Activated CD8-positive, alpha-beta T cell treated with anti-CD3 and anti-CD28 coated beads, Interleukin-2, amount 10 ng/mL, durations not matched to agents 7 days and 5 days (primary cell): ENCODE measurements at places on chromosomes 3 and 15. TPM values are rescaled to one million over a fixed set of nuclear protein-coding genes. Genes with fewer than 3 reads are reported as not detected.
A peak's percentile ranks its signal among the peaks of the same experiment; 100 is the strongest.

Gene PLA2G4B
- total RNA-seq: 8.9 TPM

Gene FEZF2
- total RNA-seq: not detected

Gene TOP2B
- 114 TPM for total RNA-seq

Gene EOMES
- 2.9 TPM for total RNA-seq

Gene SH3GL3
- total RNA-seq: not detected

Gene FETUB
- not detected for total RNA-seq

Gene SLC38A3
- total RNA-seq: not detected

Gene TGM4
- total RNA-seq: not detected

Gene GOLGA6B
- total RNA-seq: not detected

Gene CDHR4
- total RNA-seq: not detected

- H3K4me1 ChIP-seq: no peaks in the 10 kb centered on the region
- no peaks in the 10 kb centered on the region for H3K36me3 ChIP-seq
- no peak for DNase-seq
- H3K4me3 ChIP-seq: no peak overlapping the region
These were observed 49.8 kb downstream of the BOC start for GRCh38 chr3:113261063-113261625.

DNA sequence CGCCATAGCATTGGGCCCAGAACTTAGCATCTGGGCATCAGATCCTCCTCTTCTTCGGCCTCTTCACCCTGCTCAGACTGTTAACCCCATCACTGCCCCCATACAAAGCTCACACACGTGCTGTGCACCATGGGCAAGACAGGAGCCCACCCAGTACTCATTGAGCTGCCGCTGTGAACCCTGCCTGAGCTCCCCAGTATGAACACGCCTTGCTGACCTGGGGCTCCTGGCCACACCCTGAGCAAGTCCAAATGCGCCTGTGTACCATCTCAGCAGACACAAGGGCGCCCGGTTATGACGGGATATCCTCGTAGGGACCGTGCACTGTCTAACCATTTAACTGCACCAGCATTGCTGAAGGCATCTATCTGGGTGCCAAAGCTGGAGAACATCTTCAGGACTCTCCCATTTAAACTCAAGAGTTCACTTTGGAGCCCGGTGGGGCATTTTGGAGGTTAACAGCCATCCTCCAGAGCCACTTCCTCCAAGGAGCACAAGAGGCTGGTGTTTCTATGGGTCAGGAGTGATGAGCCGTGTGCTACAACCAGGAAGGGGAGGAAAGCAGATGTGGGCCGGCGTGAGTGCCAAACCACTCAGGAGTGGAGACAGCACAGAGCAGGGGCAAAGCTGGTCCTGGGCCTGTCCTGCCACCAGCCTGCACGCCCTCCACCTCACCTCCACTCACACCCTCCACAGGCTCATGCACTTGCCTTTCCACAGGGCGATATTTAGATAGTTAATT is 12.1 kb downstream of the PRR23E start:
- no peaks in the 10 kb centered on the region for H3K4me1 ChIP-seq
- no peak overlapping the region for H3K27ac ChIP-seq
- no peak overlapping the region for H3K4me3 ChIP-seq
- H3K27me3 ChIP-seq: peaks cover 6% of the 10 kb centered on the region
- peak; percentile 16 for DNase-seq
- no peaks in the 10 kb centered on the region for H3K36me3 ChIP-seq

GRCh38 chr3:66490214-66490613 is 10.6 kb downstream of the LRIG1 start:
- peak; percentile 48 for DNase-seq
- H3K27ac ChIP-seq: peak overlapping the region; percentile 62
- H3K4me1 ChIP-seq: peaks cover 83% of the 10 kb centered on the region
- peak overlapping the region; percentile 47 for H3K4me3 ChIP-seq
- peaks cover 3% of the 10 kb centered on the region for H3K27me3 ChIP-seq

DNA sequence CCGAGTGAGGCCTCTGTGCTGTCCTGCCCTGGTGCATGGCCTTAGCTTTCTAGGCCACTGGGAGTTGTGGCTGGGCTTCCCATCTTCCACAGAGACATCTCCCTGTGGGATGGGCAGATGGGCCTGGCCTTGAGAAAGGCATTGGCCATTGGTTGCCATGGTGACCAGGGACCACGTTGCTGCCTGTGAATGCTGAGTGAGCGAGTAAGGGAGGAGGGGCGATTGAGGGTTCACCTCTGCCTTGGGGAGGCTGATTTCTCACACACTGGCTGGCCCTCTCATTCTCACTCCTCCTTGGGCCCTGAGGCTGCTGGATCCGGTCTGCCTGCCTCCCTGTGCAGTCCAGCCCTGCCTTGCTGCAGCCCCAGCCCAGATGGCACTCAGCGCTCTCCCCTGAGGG is 26.4 kb upstream of the DOCK3 start:
- peaks cover 48% of the 10 kb centered on the region for H3K36me3 ChIP-seq
- H3K27ac ChIP-seq: peak overlapping the region; percentile 20
- H3K4me1 ChIP-seq: peaks cover 13% of the 10 kb centered on the region
- no peak overlapping the region for H3K4me3 ChIP-seq
- no peaks in the 10 kb centered on the region for H3K27me3 ChIP-seq

DNA sequence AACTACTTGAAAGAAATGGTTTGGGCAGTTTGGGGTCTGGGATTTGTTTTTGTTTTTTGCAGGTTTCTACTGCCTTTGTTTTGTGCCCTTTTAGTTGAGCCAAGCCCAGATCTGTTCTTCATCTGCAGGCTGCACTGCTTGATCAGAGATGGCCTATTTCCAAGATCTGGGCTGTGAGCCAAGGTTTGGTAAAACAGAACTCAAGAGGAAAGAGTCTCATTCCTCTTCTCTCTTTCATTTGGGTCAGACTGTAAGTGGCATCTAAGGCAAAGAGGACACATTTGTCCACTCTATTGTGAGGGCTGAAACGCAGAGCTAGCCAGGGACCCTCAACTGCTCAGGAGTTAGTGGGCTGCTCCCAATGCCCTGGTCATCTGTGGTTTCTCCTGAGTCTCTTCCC is 104.4 kb upstream of the UBE3A start:
- no peaks in the 10 kb centered on the region for H3K27me3 ChIP-seq
- no peak overlapping the region for H3K4me3 ChIP-seq
- no peak overlapping the region for H3K27ac ChIP-seq
- no peaks in the 10 kb centered on the region for H3K36me3 ChIP-seq
- no peaks in the 10 kb centered on the region for H3K4me1 ChIP-seq

DNA sequence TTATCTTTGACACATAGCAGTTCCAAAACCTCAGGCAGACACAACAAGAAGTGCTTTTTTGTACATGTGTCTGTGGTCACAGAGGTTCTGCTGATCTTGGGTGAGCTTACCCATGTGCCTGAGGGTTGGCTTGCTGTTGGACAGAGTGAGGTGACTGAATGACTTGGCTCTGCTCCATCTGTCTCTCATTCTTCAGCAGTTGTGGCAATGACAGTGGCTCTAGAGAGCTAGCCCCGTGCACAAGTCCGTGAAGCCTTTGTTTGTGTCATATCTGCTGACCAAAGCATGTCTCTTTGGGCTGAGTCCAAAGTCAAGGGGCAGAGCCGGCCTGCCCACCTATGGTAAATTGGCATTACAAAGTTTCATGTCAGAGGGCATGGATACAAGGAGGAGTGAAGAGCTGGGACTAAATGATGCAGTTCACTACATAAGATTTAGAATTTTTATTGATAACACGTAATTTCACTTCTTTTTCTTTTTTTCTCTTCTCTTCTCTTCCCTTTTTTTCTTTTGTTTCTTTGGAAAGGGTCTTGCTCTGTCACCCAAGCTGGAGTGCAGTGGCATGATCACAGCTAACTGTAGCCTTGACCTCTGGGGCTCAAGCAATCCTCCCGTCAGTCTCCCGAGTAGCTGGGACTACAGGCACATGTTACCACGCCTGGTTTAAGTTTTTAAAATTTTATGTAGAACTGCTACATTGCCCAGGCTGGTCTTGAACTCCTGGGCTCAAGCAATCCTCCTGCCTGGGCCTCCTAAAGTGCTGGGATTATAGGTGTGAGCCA is 77.9 kb downstream of the ITPR1 start:
- peaks cover 5% of the 10 kb centered on the region for H3K4me1 ChIP-seq
- DNase-seq: no peak
- no peaks in the 10 kb centered on the region for H3K27me3 ChIP-seq
- no peaks in the 10 kb centered on the region for H3K36me3 ChIP-seq
- H3K4me3 ChIP-seq: no peak overlapping the region

DNA sequence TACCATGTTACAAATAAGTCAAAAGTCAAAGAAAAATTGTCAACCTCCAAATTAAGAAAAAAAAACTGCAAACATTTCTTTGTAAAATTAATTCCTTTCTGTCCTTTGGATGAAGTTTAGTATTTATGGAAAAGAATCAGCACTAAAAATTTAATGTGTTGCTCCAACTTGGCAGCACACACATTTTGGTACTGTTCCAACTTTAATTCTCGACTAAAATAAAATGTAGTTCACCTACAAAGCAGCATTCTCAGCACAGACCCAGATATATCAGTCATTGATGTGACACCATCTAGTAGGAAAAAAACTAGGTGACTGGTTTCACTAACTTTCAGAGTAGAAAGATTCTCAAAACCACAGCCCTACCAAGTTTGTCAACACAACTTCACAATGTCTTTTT is 131.7 kb upstream of the ROBO2 start:
- H3K27ac ChIP-seq: no peak overlapping the region
- H3K4me3 ChIP-seq: no peak overlapping the region
- H3K36me3 ChIP-seq: no peaks in the 10 kb centered on the region
- H3K4me1 ChIP-seq: no peaks in the 10 kb centered on the region
- H3K27me3 ChIP-seq: no peaks in the 10 kb centered on the region

- no peak overlapping the region for H3K4me3 ChIP-seq
- no peaks in the 10 kb centered on the region for H3K4me1 ChIP-seq
- H3K36me3 ChIP-seq: no peaks in the 10 kb centered on the region
These were observed 36.6 kb downstream of the OSTN start for GRCh38 chr3:191235331-191236314.

GRCh38 chr15:41810651-41811431 is 17.1 kb upstream of the JMJD7 start:
- H3K4me3 ChIP-seq: no peak overlapping the region
- peaks cover 6% of the 10 kb centered on the region for H3K36me3 ChIP-seq

GRCh38 chr3:127835993-127836882 is 13.9 kb upstream of the MGLL start:
- H3K4me1 ChIP-seq: peaks cover 6% of the 10 kb centered on the region
- no peak for DNase-seq
- no peak overlapping the region for H3K27ac ChIP-seq
- peaks cover 5% of the 10 kb centered on the region for H3K27me3 ChIP-seq
- H3K4me3 ChIP-seq: no peak overlapping the region
- H3K36me3 ChIP-seq: no peaks in the 10 kb centered on the region

DNA sequence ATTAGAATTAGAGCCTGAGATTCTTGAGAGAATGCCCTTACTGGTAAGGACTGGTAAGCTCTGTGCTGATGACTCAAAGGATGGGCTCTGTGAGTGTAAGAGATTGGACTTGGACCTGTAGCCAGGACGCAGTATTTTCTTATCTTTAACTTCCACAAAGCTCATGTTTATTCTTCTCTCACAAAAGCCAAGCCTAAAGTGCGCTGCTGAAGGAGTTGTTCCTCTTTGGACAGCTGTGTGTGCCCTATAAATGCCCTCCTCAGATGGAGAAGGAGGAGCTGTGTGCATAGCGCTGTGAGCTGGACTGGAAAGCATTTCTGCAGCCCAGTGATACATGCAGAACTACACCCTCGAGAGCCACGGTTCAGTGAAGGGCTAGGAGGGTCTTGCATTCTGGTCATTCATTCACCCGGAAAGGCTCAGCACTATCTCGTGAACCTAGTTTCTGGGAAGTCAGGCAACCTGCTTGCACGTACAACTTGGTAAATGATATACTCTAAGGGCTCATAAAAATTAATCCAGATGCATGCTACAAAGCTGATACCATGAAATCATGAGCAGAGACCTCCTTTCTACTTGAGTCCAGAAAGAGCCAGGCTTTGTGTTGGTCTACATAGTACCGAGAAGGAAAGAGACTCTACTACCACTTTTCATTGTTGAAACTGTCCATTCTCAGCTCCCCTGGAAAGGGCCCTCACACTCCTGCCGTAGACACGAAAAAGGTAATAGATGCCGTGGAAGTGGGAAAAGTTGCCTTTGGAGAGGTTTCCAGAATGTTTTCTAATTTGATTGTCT is 103.0 kb upstream of the TBL1XR1 start:
- no peak overlapping the region for H3K27ac ChIP-seq
- H3K4me3 ChIP-seq: no peak overlapping the region
- H3K4me1 ChIP-seq: no peaks in the 10 kb centered on the region
- no peak for DNase-seq

DNA sequence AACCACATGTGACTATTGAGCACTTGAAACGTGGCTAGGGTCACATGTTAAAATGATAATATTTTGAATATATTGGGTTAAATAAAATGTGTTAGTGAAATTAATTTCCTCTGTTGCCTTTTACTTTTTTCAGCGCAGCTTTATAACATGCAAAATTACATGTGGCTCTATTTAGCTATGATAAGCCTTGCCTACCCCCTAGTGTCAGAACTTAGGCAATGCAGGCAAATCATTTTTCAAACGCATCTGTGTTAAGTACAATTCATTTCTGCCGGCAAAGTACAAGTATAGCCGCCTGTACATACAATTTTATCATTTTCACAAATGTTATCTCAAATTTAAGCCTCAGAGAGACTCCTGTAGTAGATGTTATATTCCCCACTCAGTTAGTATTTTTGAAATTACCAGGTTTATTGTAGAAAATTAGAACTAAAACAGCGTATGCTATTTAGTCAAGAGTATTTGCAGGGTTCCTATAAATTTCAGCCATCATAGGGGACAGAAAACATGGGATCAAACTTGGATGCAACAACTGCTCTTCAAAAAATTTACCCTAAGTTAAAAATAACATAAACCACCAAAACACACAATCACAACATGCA is 56.1 kb downstream of the TAFA4 start:
- H3K4me1 ChIP-seq: no peaks in the 10 kb centered on the region
- no peaks in the 10 kb centered on the region for H3K36me3 ChIP-seq
- H3K27ac ChIP-seq: no peak overlapping the region
- H3K4me3 ChIP-seq: no peak overlapping the region

DNA sequence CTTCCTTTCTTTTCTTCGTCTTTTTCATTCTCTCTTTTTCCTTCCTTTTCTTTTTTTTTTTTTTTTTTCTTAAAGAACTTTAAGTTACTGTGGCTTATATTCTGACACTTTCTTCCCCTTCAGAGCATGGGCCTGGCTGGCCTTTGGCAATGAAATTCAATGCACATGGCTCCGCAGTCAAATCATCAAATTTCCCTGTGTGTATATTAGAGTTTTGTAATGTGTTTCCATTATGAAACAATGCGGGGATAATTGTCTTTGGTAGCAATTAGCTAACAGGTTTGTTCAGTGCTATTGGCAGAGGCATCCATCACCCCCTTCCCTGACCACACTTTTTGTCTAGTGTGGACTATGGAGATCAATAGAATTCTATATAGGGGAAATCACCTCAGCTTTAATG is 80.5 kb downstream of the CDIN1 start:
- no peaks in the 10 kb centered on the region for H3K4me1 ChIP-seq
- no peak overlapping the region for H3K4me3 ChIP-seq
- H3K27me3 ChIP-seq: no peaks in the 10 kb centered on the region
- no peak for DNase-seq
- H3K36me3 ChIP-seq: peaks cover 15% of the 10 kb centered on the region
